ENCODE measurements at places on chromosomes 1 and 21. TPM values are rescaled to one million over a fixed set of nuclear protein-coding genes. Genes with fewer than 3 reads are reported as not detected.

ARHGEF10L gene
- 111 TPM for total RNA-seq

OPRD1 gene
- total RNA-seq: 0.24 TPM

- DNase-seq: no peak
Measured at GRCh38 chr1:51444096-51444495, 75.0 kb downstream of the EPS15 start.

- DNase-seq: no peak
Measured at GRCh38 chr1:47940326-47940725, 56.9 kb downstream of the TRABD2B start.

VANGL2 gene
- 0.78 TPM for total RNA-seq

DNA sequence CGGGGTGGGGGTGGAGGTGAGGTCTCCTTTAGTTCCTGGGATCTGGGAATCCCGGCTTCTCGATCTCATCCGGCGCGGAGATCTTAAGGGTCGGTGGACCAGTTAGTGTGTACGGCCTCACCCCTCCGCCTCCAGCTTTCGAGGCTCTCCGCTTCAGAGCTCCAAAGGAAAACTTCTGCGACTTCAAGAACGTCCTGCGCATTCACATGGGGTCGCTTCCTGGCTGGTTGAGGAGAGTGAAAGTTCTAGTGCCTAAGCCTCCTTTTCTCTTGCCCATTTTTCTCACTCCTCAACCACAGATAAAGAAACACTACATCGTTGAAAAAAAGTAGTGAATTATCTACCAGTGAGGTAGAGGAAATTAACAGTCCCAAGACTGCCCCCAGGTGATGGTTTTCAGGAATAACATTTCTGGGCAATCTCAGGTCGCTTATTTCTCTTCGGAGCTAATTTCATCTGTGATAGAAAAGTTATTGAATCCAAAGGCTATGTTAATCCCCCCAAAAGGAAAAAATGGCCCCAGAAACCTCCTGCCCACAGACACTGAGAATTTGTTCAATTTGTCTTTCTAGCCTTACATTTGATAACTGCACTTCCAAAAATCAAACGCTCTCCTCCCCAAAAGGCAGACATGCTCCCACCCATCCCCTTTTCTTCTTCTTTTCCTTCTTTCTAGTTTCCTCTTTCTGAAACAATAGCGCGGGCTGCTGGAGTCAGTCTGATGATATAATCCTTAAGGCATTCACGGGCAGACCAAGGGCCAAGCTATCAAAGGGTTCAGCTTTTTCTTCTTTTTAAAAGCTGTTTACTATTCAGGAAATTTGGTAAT lies 20.6 kb upstream of the TBX15 start:
- DNase-seq: peak; percentile 42

DNA sequence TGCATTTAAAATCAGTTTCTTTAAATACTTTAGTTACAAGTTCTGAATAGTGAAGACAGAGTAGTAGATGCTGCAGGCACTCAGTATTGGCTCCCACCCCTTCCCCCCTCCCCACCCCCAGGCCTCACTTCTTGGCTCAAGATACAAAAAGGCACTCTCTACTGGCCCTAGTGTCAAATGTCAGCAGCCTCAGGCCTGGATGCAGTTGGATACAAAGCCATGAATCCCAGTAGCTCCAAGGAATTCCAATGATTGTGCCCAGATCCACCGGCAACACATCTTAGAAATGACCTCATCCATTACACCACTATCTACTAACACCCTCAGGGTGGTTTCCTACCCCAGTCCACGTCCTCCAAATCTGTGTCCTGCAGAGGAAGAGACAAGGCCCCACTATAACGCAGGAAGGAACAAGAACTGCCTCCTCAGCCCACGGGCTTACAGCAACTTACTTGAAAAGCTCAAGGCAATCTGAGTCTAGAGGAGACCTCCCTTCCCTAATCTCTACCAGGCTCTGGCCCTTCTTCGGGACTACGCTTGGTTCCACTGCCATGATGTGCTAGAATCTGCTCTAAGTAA lies 17.6 kb downstream of the ACADM start:
- no peak for DNase-seq

DNA sequence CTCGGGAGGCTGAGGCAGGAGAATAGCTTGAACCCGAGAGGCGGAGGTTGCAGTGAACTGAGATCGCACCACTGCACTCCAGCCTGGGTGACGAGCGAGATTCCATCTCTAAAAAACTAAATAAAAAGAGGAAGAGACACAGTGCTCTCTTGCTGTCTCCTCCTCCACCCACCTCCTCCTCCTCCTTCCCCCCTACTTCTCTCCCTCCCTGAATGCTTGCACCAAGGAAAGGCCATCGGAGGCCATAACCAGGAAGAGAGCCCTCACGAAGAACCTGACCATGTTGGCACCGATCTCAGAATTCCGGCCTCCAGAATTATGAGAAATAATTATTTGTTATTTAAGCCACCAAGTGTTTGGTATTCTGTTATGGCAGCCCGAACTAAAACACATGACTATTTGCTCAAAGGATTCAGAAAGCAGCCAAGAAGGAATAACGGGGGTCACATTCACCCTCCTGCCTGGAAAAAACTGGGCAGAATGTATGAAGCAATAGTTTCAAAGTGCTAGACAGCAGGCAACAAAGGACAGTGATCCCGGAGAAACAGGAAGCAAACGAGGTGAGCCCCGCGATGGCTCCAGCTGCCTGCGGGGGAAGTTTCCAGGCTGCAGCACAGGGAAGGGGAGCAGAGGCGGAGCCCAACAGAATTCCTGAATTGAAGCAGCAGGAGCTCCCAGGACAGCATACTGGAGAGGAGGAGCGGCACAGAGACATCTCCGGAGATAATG lies 35.8 kb downstream of the LDLRAD1 start:
- no peak for DNase-seq

PRKCZ gene
- total RNA-seq: 0.16 TPM

GRCh38 chr1:5129746-5130355 lies 475.4 kb downstream of the AJAP1 start:
- no peak for DNase-seq

GRCh38 chr1:20233394-20233793 lies 47.1 kb upstream of the PLA2G2C start:
- DNase-seq: no peak

GRCh38 chr1:55143684-55144083 lies 71.5 kb downstream of the USP24 start:
- DNase-seq: no peak

DNA sequence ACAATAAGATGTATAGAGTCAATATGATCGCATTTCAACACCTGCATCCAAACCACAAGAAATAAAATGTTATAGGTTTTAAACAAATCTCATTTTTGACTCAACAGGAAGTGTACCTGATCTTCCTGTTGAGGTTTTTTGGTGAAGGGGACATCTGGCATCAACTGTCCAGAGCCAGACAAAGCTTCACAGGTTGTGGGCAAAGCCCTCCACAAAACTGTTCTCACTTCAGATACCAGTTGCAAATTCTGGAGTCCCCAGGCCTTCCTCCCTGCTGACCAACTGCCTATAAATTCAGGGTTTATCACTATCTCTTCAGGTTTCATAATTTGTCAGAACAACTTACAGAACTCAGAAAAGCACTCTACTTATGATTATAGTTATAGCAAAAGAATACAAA lies 326.1 kb upstream of the CAMK1G start:
- DNase-seq: no peak

DNA sequence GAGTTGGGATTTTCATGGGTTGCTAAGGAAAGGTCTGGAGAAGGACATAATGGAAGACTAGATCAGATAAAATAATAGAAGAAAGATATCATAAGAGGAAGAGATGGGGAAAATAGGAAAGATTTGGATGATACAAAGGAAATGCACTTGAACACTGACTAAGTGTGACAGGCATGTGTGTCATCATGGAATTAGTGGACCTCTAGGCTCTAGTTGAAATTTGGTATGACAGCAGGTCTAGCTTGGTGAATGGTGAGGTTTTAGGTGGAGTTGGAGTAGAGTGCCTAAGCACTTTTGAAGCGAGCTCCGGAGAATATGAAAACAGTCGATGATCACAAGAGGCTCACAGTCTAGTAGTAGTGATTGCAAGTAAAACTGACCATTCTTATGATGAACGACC lies 73.0 kb upstream of the PTGS2 start:
- DNase-seq: no peak

DNA sequence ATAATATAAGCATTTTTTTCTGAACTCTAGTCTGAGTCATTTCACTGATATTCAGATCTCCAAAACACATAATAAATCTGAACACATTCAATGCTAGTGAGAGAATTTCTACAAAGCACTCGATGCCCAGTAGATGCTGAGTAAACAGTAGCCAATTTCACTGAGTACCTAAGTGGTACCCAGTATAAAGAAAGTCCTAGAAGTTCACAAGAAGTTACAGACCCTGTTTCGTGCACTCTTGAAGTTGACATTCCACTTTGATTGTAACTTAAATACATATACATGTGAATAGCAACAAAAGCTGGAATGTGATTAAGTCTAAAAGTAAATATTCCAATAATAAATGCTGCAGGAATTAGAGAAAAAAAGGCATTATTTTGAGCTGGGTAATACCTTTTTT lies 33.2 kb upstream of the RGS2 start:
- DNase-seq: no peak

DNA sequence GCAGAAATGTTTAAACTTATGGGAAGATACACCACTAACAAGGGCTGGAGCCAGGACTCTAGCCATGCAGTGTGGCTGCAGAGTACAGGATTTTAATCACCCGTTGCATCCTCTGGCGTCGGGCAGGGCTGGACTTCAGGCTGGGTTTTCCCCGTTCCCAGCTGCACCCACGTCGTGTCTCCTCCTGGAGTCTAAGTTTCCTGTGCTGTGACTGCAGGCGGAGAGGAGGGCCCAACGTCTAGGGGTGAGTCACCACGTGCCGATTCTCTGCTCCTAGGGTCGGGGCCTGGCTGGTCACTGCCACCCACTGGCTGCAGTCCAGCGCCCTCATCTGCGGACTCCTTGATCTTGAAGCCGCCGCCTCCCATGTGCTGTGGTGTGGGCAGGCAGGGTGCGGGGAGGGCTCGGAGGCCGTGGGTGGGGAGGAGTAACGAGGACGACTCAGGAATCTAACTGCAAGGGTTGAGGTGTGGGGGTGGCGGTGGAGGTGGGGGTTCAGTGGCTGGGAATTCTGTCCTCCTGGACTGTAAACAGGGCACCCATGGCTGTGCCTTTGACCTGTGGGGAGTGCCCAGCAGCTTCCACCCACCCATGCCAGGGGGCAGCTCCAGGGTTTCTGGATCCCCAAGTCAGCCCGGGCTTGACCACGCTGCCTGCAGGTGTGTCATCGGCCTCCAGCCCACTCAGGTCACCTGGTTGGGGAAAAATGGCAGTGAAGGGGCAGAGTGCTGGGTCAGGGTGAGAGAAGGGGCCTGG lies 77.8 kb downstream of the ALPL start:
- no peak for DNase-seq
